Vagina (tissue), 2 donors: ENCODE measurements at places on chromosomes 11 and 22. TPM values are rescaled to one million over a fixed set of nuclear protein-coding genes. Genes with fewer than 3 reads are reported as not detected.

DNA sequence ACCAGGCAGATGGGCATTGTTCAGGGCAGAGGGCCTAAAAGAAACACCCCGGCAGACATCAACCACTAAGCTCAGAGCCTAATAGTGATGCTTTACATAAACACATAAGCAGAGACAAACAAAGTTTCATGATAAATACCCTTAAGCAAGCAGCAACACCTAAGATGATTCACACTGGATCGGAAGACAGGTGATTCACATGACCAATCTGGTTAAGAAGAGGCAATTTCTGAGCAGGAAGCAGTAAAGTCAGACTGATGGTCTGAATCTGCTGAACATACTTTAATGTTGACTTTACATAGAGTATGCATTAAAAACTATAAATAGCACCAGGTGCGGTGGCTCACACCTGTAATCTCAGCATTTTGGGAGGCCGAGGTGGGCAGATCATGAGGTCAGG is 56.1 kb downstream of the SYN3 start:
- H3K4me3 ChIP-seq, result no peak overlapping the region
- no peaks in the 10 kb centered on the region for H3K36me3 ChIP-seq
- H3K27ac ChIP-seq, result no peak overlapping the region
- no peaks in the 10 kb centered on the region for H3K27me3 ChIP-seq

GRCh38 chr11:34105957-34106504 is 602 bp downstream of the NAT10 start:
- H3K27me3 ChIP-seq, result no peaks in the 10 kb centered on the region
- peaks cover 21% of the 10 kb centered on the region for H3K4me1 ChIP-seq
- peaks cover 25% of the 10 kb centered on the region for H3K36me3 ChIP-seq
- peak overlapping the region; percentile 61 for H3K4me3 ChIP-seq

The OR52W1 gene
- not detected for total RNA-seq

- no peaks in the 10 kb centered on the region for H3K27me3 ChIP-seq
- no peaks in the 10 kb centered on the region for H3K4me1 ChIP-seq
- DNase-seq, result no peak
- H3K36me3 ChIP-seq, result no peaks in the 10 kb centered on the region
Measured at GRCh38 chr11:32473282-32473909, 38.1 kb upstream of the WT1 start.

DNA sequence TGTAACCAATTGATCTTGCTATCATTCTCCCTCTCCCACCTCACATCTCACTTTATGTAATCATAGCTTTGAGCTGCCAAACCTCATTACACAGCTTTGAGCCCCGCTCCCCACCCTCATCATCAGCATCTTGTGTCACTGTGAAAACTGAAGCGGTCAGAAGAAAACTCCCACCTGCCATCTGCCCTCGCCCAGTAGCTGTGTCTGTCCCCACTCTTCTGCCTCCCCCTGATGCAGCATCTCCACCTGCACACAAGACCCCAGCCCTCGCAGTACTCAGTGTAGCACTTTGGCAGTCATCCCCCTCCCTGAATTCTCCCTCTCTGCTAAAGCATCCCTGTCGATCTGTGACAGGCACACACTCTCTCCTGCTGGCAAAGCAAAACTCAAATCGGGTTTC is 60.3 kb upstream of the YWHAH start:
- H3K4me1 ChIP-seq, result no peaks in the 10 kb centered on the region
- no peak for DNase-seq
- H3K4me3 ChIP-seq, result no peak overlapping the region
- no peaks in the 10 kb centered on the region for H3K36me3 ChIP-seq

- no peak for DNase-seq
- no peak overlapping the region for H3K4me3 ChIP-seq
- H3K27me3 ChIP-seq, result no peaks in the 10 kb centered on the region
- peak overlapping the region; percentile 78 for H3K27ac ChIP-seq
Measured at GRCh38 chr11:1483445-1483961, 3.1 kb downstream of the MOB2 start.

GRCh38 chr11:68997124-68997994 is 15.7 kb downstream of the MRGPRF start:
- H3K4me3 ChIP-seq, result no peak overlapping the region
- H3K27ac ChIP-seq, result peak overlapping the region; percentile 82
- H3K27me3 ChIP-seq, result no peaks in the 10 kb centered on the region
- H3K36me3 ChIP-seq, result no peaks in the 10 kb centered on the region
- no peak for DNase-seq

The PGAP2 gene
- 19.6 TPM for total RNA-seq

The SOX10 gene
- 3.2 TPM for total RNA-seq

The CD82 gene
- 91.6 TPM for total RNA-seq

GRCh38 chr11:77381729-77382665 is 80.5 kb upstream of the GDPD4 start:
- H3K4me1 ChIP-seq, result peaks cover 23% of the 10 kb centered on the region
- H3K4me3 ChIP-seq, result no peak overlapping the region
- DNase-seq, result no peak
- H3K27ac ChIP-seq, result no peak overlapping the region
- no peaks in the 10 kb centered on the region for H3K27me3 ChIP-seq

GRCh38 chr11:73152861-73153483 is 10.9 kb upstream of the FCHSD2 start:
- no peaks in the 10 kb centered on the region for H3K27me3 ChIP-seq
- DNase-seq, result no peak

GRCh38 chr11:11243209-11243589 is 109.9 kb downstream of the CSNK2A3 start:
- H3K4me3 ChIP-seq, result no peak overlapping the region
- H3K4me1 ChIP-seq, result peaks cover 26% of the 10 kb centered on the region
- no peaks in the 10 kb centered on the region for H3K27me3 ChIP-seq
- no peak for DNase-seq
